ENCODE measurements at places on chromosomes 3 and 15. TPM values are rescaled to one million over a fixed set of nuclear protein-coding genes. Genes with fewer than 3 reads are reported as not detected.

Gene TGM4
- not detected for polyA plus RNA-seq

Gene BOC
- 17.7 TPM for polyA plus RNA-seq

Gene SLC22A14
- polyA plus RNA-seq = 0.15 TPM

Gene TUSC7
- polyA plus RNA-seq = not detected

Gene CAV3
- polyA plus RNA-seq = 0.05 TPM

Gene GHRL
- polyA plus RNA-seq = not detected

Gene EIF4E3
- 2.8 TPM for polyA plus RNA-seq

DNA sequence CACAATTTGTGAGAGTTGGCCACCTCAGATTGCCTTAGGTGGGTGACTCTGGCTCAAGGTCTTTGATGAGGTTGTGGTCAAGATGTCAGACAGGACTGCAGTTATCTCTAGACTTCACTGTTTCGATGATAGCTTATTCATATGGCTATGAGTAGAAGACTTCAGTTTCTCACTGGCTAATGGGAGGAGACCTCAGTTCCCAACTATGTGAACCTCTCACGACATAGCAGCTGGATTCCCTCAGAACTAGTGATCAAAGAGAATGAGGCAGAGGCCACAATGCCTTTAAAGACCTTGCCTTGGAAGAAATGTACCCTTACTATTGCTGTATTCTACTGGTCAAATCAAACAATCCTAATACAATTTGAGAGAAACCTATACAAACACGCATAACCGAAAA lies 607.5 kb upstream of the ROBO2 start:
- no peak for DNase-seq

DNA sequence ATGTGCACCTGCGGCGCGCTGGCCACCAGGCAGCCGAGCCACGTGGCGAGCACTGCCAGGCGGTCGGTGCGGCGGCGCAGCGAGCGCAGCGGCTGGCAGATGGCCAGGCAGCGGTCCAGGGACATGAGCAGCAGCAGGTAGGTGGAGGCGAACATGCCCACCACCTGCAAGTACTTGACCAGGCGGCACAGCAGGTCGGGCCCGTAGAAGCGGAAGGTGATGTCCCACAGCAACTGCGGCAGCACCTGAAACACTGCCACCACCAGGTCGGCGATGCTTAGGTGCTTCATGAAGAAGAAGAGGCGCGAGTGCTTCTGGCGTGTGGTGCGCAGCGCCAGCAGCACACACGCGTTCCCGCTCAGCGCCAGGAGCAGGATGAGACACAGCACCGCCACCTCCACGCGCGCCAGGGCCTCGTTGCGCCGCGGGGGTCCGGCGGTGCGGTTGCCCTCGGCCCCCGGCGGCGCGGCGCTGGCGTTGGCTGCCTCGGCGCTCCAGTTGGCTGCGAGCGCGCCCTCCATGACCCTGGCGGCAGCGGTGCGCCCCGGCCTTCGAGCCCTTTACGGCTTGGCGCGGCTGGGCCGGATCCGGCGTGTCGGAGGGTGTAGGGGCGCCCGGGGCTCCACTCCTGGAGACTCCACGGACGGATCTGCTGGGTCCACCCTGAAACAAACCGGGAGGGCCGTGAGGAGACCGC lies 1.6 kb downstream of the OXTR start:
- no peak for DNase-seq

DNA sequence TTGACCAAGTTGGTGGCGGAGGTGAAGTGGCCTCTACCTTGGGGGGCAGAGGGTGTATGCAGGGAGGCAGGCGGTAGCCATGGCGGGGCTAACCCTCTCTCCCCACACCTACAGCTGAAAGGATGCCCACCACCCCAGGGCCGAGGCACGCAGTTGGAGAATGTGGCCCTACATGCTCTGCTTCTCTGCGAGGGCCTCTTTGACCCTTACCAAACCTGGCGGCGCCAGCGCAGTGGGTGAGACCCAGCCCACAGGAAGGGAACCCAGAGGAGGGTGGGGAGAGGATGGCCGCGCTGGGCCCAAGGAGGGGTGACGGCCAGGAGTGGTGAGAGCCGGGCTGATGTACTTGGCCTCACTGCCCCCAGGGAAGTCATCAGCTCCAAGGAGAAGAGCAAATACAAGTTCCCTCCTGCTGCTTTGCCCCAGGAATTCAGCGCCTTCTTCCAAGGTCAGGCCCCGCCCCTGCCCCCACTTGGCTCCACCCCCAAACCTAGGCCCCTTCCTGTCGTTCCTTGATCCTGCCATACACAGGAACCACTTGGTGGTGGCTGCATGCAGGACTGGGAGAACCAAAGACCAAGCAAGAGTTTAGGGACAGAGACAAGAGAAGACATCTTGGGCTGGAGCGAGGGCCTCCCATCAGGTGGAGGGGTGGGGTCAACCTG lies 9.8 kb downstream of the NBEAL2 start:
- DNase-seq = no peak

- no peak for DNase-seq
Observed at GRCh38 chr3:110767838-110768237, 303.8 kb upstream of the NECTIN3 start.

GRCh38 chr3:56052188-56052587 lies 416.1 kb downstream of the ERC2 start:
- no peak for DNase-seq

DNA sequence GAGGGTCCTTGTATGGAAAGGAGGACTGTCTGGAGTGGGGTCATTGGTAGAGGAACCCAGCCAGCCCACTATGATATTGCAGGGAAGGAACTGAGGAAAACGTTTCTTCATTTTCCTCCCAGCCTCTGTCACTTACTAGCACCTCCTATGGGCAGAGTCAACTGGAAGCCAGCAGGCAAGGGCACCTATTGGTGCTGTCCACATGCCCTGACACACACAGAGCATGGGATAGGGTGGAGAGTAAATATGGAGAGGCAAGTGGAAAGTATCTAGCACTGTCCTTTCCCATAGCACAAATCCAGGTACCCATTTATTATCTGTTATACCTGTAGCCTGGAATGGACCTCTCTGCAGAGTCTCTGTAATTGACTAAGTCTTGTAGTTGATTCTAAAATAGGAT lies 285.6 kb downstream of the WDR72 start:
- no peak for DNase-seq

DNA sequence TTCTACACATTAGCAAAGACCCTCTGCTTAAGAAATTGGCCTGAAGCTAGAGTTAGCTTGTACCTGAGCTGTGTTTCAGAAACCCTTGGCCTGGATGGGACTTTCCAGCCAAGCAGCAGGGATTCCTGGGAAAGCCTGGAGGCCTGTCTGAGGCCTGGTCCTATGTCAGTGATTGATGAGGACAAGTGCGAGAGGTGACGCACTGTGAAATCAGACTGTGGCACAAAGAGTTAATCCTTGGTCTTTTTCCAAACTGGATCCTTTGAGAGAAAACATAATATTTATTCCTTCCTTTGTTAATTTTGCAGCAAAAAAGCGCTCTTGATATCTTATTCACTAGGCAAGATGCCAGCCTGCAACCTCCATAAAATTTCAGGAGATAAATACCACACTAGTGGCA lies 225.0 kb upstream of the ATP11B start:
- DNase-seq = no peak

DNA sequence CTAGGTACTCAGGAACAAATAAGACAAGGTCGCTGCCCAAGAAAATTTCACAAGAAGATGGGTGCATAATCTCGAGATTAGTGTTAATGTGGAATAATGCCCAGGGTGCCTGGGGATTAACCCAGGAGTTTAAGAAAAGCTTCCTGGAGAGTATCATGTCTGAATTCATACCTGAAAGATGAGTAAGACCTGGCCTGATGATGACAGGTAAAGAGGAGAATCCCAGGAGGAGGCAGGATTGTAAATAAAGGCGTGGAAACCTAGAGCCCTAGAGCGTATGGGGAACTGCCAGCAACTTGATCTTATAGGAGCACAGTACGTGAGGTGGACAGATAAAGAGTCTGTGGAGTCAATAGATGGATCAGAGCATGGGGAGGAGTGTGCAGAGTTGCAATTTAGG lies 43.0 kb downstream of the ARRDC4 start:
- no peak for DNase-seq

- no peak for DNase-seq
Observed at GRCh38 chr3:129702934-129703712, 96.6 kb upstream of the PLXND1 start.

DNA sequence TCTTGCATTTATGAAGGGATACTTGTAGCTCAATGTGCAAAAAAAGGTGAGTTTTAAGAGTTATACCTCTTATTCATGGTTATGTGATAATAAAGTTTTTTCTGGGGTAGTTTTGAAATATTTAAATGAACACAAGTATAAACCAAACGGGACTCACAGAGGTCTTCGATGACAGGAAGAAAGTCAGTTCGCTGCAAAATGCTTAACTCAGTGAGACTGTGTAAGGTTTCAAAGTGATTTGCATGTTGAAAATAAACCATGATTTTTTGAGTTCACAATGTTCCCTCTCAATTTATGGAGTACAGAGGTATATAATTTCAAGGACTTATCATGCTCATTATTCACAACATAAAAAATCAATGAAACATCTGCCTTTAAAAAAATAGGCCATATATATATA lies 36.3 kb upstream of the MYH15 start:
- no peak for DNase-seq

- DNase-seq = no peak
Observed at GRCh38 chr15:58665672-58666071, 83.8 kb downstream of the ADAM10 start.

DNA sequence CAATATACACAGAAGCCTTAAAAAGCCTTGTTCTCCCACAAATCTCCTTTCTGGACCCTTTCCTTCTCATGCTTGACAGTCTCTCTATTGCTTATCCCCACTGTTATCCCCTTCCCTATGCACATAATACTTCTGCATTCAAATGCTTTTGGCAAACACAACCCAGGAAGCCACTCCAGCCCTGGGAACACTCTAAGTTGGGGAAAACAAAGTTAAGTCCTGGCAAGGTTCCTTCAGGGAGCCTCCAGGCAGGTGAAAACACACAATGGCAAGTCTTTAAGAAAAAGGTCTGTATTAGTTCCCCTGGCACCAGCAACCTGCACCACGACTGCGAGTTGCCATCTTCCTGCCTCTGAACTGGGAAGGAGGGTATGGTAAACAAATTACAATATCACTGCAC lies 19.7 kb upstream of the GANC start:
- no peak for DNase-seq

- no peak for DNase-seq
Observed at GRCh38 chr3:177358977-177359592, 161.8 kb upstream of the TBL1XR1 start.

- DNase-seq = no peak
Observed at GRCh38 chr15:70014860-70015490, 82.7 kb downstream of the TLE3 start.

DNA sequence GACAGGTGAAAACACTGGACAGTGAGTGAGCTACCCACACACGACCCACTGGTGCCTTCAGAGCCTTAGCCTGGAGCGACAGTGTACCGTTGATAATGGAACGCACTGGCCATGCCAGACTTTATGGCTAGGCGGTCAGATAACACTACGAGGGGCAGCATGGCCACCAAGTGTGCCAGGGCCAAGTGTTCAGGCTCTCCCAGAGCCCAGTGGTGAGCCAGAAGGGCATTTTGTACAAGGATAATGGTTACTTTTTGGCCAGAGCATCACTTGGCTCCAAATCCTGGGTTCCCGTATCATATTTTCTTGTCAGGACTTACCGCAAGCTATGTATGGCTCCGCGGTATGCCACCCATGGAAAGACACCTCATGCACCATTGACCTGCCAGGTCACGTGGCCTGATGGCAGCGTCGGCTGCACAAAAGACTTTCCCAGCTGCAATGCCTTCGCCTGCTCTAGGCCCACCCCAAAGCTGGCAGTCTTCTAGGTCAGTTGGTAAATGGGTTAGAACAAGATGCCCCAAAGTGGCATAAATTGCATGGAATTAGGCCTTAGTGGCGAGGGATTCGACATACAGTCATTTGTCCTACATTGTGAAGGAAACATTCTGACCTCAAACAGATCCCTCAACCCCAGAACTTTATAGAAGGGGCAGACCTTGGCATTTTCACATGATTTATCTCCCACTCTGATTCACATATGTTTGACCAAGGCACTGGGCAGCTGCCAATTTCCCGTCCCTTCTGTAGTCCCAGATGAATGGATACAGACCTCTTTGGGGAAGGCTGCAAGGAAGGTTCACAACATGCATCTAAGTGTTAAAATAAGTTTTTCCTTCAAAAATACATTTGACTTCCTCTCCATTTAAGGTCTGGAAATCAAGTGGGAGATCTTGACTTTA lies 12.2 kb upstream of the SLC28A1 start:
- DNase-seq = no peak

DNA sequence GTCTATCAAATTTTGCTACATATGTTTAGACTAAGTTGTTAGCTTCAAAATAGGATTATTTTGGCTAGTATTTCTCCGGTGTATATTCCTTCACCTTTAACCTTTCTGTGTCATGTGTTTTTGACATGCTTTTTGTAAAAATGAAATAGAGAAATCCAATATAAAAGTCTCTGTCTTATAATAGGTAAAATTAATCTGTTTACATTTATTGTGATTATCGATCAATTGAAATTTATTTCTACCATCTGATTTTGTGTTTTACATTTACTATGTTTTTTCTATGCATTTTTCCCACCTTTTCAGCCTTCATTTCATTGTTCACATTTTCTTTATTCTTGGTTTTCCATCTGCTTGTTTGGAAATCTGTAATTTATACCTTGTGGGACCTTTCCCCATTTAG lies 11.7 kb upstream of the LHFPL4 start:
- no peak for DNase-seq

GRCh38 chr15:33378866-33379480 lies 68.2 kb downstream of the RYR3 start:
- DNase-seq = no peak

GRCh38 chr3:29072611-29073010 lies 208.3 kb upstream of the RBMS3 start:
- DNase-seq = no peak

GRCh38 chr3:156682501-156682900 lies 8.1 kb downstream of the TIPARP start:
- no peak for DNase-seq

DNA sequence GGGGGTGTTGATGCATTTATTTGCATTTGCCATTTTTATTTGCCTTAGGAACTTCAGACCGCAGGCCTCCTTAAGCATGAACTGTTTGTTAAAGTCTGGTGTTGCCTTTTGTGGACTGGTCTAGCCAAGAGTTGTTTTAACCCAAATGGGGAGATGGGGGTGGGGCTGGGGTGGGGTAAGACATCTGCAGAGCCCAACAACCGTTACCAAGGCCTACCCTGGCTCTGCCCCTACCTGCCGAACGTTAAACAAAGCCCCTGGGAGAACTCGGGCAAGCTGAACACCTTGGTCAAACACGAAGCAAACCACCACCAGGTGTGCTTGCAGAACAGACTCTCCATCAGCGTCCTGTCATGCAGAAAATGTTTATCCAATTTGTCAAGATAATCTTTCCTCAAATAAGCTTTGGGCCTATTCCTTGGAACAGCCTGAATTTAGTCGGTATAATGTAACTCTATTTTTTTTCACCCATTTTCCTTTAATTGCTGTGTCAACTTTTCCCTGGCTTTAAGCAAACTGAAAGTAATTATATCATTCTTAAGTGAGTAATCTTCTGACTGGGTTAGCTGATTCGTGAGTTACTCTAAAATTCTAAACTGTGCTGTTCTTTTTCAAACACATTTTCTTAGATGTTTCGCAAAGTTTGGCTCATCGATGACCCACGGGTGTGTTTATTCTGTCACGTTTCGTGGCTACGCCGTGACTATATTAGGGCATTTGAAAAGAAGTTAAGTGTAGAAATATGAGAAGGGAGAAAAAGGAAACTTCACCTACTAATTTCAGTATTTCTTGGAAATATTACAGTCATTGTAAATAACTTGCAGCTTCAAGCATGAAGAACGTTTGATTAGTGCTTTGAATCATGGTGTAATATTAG lies 127.6 kb downstream of the SOX2 start:
- DNase-seq = no peak

All from BJ (cell line).